ENCODE measurements at places on chromosomes 11 and 22.

GRCh38 chr22:40200795-40201530 lies 23.2 kb downstream of the TNRC6B start:
- no peak for DNase-seq

- no peak for DNase-seq
Observed at GRCh38 chr11:60242740-60243239, at the start of gene MS4A4E. Gene MS4A4E, minus strand, starts transcription at chr11:60243137. Its CDS starts 13,082 bp downstream, at chr11:60230055.

DNA sequence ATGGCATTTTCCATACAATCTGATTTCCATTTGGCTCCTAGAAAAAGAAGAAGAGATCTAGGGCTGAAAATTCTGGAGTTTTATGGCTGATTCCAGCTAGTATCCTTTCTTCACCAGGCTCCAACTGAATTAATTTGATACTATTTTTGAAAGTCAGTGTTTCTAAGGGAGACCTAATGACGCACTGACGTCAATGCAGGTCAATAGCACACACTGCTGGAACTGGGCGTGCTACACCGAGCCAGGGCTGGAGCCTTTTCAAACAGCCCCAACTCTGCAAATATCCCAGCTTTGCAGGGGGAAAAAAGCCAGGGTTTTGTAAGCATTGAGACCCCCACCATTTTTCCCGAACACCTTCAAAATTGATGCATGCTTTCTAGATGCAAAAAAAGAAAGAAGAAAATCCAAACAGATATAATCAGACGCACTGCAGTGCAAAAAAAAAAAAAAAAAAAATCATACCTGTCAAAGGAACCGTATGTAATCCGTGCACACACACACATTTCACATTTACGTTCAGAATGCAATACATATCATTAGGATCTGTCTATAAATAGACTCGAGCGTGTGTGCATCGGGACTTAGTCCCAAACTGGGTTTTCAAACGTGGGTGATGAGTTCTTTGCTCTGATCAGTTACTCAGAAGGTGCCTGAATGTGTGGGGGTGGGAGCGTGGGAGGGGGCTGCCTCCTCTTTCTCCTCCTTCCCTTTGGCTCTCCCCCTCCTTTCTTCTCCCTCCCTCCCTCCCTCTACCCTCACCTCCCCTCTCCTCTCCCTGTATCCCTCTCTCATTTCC lies 124.5 kb upstream of the HSD17B12 start:
- no peak for DNase-seq

DNA sequence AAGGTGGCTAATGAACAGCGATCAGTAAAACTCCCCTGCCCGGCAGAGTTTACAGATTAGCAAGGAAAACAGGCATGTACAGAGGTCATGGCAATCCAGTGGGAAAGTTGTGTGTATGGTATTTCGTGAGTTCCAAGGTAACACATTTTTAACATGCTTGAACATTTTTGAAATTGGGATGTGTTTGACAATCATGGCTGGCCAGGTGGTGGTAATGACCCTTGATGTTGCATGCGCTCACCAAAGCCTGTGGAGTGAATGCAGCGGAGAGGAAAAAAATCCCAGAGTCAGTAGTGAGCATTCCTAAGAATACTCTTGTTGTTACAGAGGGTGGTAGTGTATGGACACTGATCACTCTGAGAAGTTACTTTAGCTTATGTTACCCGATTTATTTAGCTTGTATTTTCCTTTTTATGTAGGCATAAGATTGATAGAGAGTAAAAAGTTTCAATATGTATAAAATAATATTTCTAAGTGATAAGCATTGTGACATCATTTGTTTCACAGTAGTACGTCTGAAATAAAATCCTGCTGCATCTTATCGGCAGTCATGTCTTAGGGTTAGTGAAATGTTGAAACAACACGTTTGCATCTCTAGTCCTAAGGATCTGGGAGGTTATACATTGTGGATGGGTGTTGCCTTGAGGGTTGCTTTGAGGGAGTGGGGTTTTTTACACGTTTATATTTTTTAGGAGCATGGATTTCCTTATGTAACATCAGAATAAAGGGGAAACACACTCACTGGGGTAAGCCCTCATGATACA lies 8.7 kb downstream of the TEAD1 start:
- no peak for DNase-seq

DNA sequence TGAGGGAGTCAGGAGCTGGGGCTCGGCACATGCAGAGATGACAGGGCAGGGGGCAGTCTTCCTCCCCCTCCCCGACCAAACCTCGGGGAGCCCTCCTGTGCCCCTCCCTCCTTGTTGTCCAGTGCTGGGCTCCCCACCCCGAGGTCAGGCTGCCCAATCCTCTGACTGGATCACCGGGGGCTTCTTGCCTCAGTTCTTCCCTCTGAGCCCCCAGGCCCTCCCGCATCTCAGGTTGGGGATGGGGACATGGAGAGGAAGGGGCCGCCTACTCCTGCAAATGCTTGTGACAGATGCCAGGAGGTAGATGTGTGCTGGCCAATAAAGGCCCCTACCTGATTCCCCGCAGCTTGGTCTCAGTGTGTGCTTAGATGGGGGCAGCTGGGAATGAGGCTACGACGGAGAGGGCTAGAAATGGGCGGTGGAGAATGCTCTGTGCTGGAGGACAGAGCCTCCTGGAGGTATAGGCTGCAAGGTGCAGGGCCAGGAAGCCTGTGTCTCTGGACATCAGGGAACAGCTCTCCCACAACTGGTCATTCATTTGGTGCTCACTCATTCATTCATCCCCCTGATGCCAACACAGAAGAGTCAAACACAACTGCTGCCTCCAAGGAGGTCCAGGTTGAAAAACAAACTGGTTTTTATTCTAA lies 8.4 kb downstream of the RHBDD3 start:
- DNase-seq: no peak

DNA sequence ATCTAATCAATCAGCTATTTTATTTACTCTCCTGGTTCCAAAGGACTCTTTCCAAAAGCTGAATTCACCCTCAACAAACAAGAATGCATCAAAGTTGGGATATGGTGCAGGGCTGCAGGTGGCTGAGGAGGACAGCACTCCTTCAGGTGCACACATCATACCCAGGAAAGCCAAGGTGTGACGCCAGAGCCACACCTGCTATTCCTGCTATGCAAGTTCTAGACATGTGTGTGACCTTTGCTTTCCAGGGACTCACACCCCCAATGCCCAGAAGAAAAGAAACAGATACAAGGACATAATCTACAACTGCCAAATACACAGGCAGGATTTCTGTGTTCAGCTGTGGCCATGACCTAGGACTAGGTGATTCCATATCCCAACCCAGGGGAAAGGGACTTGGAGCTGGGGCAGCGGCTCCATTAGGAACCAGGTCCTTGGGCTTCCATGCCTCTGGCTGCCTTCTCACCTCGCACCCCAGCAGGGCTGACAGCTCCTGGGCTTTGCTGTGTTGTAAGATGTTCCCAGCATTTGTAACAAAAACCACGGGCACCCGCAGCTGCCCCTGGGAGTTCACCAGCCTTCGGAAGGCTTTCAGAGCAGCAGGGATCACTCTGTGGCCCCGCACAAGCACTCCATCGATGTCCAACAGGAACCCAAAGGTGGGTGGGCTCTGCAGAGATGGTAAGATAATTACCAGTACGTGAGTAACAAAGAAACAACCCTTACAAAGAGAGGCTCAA lies 9.8 kb downstream of the HDHD5 start:
- no peak for DNase-seq

- no peak for DNase-seq
Observed at GRCh38 chr11:13320688-13321087, 43.1 kb downstream of the BMAL1 start.

All from brain pericyte (primary cell).